Dorsolateral prefrontal cortex (tissue), 122 donors: ENCODE measurements at places on chromosomes 7 and 10. TPM values are rescaled to one million over a fixed set of nuclear protein-coding genes. Genes with fewer than 3 reads are reported as not detected.

The SLC18A3 gene
- not detected for total RNA-seq

The OR6V1 gene
- not detected for total RNA-seq

The CRYGN gene
- 0.28 TPM for total RNA-seq

The ZNF736 gene
- total RNA-seq: 43.0 TPM

The JCAD gene
- 41.7 TPM for total RNA-seq

The RNF133 gene
- 4.7 TPM for total RNA-seq

The TMEM213 gene
- total RNA-seq: not detected

The SEMA3C gene
- total RNA-seq: 13.0 TPM

The CYP2C19 gene
- total RNA-seq: 0.71 TPM

- no peak for DNase-seq
Observed at GRCh38 chr10:118692872-118693271, 61.9 kb downstream of the CACUL1 start.

GRCh38 chr10:117716889-117717288 is 174.3 kb downstream of the EMX2 start:
- DNase-seq: no peak

GRCh38 chr7:44163591-44163990 is 22.5 kb upstream of the MYL7 start:
- DNase-seq: no peak

DNA sequence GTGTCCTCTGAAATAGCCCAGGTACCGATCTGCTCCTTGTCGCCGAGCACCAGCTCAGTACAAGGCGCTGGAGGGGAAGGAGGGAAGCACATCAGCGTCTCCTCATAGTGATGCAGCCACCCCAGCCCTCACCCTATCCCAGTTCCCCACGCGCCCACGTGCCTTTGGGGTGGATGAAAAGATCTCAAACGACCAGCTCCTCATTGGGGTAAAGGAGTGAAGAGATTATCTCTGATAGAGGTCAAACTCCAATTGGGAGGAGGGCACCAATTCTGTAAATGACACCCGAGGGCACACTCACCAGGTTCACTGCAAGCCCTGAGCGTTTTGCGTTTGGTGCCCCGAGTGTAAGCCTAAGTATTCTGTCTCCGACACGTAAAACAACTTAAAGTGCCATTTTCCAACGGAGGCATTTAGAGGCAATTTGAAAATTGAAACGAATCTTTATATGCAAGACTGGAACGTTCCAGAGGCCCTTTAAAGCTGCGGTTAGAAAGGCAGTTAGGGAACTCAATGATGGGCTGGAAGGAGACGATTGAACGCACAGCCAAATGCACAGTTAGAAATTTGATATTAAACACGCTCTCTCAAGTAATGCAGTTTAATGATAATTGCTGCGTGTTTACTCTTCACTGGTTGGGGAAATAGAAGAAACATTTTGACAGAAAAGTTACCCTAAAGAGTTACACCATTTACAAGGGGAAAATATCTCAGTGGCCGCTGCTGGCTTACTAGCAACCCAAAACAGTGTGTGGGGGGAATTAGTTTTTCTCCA is 8.9 kb upstream of the EMX2 start:
- DNase-seq: no peak

DNA sequence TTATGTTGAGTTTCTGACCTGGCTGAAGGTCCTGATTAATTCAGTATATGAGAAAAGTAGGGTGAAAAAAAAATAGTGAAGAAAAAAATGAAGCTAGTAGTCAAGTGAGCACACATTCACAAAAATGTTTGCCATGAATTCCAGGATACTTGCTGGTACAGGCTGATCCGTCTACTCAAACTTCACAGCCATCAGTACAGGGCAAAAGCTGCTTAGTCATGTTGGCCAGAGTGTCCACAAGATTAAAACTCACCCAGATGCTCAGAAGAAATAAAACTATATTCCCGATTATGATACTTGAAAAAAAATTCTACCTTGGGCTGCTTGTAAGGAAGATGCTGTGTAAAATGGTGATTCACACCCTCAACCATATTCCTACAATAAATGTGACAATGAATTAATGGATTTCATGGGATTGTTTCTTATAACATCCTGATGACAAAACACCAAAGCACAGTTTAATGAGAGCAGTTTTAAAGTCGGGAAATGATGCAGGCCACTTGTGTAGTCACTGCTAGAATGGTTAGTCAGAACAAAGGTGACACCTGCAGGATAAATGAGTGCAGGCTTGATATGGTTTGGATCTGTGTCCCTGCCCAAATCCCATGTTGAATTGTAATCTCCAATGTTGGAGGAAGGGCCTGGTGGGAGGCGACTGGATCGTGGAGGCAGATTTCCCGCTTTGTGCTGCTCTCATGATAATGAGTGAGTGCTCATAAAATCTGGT is 49.2 kb upstream of the ANKRD1 start:
- no peak for DNase-seq

DNA sequence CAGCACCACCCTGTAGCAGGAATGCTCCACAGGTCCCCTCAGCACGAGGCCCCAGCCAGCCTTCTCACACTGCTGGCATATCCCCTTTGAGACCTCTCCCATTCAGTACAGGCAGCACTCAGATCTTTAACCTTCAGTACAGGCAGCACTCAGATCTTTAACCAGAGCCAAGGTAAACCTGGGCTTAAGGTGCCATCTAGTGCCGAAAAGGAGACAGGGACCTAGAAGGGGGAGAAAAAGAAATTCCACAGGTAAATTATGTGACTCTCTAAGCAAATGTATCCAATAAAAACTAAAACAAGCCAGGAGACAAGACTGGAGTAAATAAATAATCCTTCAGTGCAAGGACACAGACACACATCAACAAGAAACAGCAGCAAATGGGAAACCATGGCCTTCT is 358.6 kb downstream of the PTPRN2 start:
- DNase-seq: no peak

- DNase-seq: no peak
Observed at GRCh38 chr7:36487756-36488336, 98.2 kb downstream of the ANLN start.

- DNase-seq: no peak
Observed at GRCh38 chr7:55019191-55019690, 424 bp downstream of the EGFR start.

GRCh38 chr7:24756545-24757352 is 515 bp downstream of the GSDME start:
- DNase-seq: peak; percentile 46

DNA sequence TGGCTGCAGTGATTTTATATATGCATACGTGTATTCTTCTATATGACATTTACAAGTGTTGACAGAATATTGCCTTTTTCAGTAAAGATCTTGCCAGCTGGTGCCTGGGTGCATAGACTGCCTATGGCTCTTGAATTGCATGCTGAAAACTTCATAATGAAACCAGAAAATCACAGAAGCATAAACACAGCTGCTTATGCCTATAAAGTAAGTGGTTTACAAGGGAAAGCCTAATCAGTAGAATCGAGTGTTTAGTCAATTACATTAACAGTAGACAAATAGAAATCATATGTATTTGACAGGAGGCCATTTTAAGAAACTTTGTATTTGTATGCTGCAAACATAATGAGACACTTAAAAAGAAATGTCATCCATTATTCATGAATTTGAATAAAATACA is 82.5 kb downstream of the TMEM168 start:
- no peak for DNase-seq

- no peak for DNase-seq
Observed at GRCh38 chr7:27073076-27073475, 22.7 kb downstream of the HOXA1 start.

- no peak for DNase-seq
Observed at GRCh38 chr10:13716081-13717071, 129.6 kb downstream of the PRPF18 start.

GRCh38 chr7:22250390-22250789 is 106.6 kb downstream of the RAPGEF5 start:
- no peak for DNase-seq

- DNase-seq: no peak
Observed at GRCh38 chr10:90912854-90913479, 7.9 kb downstream of the ANKRD1 start.

GRCh38 chr10:130935128-130935439 is 376.4 kb downstream of the TCERG1L start:
- DNase-seq: no peak

DNA sequence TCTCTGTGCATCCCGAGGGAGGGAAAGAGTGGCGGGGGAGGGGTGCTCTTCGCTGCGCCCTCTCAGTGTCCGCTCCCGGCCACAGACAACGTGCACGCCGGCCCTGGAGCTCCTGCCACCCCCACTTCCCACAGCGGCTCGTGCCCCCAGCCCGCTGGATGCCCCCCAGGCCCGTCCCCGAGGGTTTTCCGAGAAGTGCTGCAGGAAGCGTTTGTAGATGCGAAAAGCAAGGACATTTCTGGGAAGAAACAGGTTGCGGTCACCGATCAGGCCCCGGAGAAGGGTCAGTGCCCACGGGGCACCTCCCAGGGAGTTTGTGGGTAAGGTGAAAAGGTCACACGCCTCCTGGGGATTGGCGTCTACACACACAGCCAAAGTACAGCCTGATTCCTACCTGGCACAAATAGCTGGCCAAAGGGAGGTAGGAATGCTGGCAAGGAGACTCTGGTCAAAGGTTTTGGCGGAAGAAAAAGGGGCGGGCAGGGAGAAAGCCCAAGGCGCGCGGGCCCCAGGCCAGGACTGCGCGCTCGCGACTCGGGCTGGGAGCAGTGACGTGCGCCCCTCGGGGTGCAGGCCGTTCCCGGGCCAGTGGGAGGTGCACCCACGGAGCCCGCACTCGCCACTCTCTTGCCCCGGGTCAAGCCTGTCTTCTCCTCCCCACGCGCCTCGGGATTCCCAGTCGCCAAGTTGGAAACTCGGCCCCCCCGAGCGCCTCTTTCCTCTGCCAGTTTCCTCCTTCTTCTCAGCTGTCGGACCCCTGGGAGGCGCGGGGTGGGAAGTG is 1.5 kb upstream of the NRP1 start:
- DNase-seq: no peak

DNA sequence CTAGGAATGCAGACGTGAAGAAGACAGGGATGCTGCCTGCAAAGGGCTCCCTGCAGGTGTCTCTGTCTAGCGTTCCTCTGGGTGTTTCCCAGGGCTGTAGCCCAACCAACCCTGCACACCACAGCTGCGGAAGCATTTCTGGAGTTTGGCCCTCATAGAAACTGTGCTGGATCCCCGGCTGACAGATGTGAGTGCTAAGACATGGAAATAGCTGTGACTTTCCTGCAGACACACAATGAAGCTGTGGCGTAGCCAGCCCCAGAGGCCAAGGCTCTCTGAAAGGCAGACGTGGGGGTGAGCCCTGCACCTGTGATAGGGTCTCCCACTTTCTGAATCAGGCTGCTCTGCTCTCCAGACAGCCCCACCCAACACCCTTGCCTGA is 44.8 kb downstream of the ADCYAP1R1 start:
- no peak for DNase-seq

DNA sequence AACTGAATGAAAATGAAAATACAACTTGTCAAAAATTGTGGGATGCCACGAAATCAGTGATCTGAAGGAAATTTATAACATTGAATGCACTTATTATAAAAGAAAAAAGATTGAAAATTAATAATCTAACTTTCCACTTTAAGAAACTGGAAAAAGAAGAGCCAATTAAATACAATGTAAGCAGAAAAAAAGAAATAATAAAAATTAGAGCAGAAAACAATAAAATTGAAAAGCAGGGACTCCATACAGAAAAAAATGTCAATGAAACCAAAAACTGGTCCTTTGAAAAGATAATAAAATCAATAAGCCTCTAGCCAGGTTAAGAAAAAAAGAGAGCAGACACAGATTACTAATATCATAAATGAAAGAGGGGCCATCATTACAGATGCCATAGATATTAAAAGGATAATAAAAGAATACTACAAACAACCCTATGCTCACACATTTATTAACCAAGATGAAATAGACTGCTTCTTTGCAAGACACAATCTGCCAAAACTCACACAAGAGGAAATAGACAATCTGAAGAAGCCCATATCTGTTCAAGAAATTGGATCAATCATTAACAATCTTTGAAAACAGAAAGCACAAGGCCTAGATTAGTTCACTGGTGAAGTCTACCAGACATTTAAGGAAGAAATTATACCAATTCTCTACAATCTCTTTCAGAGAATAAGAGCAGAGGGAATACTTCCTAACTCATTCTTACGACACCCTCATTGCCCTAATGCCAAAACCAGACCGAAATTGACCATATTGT is 233.8 kb upstream of the NEBL start:
- no peak for DNase-seq

GRCh38 chr10:102634686-102635085 is 9.6 kb upstream of the TRIM8 start:
- no peak for DNase-seq

- DNase-seq: no peak
Observed at GRCh38 chr7:4835398-4836205, 26.2 kb downstream of the PAPOLB start.

GRCh38 chr10:24209946-24210491 is 1.1 kb downstream of the KIAA1217 start:
- no peak for DNase-seq

GRCh38 chr10:69916118-69916517 is 114.4 kb downstream of the COL13A1 start:
- no peak for DNase-seq

DNA sequence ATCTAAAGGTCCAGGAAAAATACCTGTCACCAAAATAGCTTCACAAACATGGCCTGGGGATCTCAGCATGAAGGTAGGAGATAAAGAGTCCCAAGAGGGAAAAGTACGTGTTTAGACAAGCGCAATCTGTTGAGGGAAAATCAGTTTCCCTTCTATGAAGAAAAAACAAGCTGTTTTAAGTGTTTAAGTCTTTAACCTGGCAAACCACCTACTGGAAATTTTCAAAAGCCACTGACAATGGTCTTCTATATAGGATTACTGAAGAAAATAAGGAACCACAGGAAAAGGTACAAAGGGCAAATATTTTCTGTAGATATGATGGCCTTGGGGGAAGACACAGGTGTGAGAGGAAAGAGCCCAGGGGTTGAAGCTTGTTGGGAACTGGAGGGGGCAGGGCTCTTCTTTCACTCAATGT is 21.2 kb downstream of the ALDH18A1 start:
- DNase-seq: no peak

DNA sequence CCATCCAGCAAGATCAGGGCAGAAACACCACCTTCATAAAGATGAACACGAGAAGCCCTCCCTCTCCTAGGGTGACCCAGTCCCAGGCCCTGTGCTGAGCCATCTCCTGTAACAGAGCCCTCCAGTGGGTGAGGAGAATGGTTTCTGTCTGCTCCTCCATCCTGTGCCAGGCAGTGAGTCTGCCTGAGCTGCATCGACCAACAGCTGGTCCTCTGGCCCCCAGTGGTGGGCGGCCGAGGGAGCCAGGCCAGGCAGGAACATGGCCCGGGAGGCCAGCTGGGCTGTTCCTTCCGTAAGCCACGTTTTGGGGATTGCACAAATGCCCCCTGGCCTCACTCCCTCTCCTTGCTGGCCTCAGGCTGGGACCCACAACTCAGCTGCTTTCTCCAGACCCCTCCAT is 73.5 kb downstream of the GRB10 start:
- DNase-seq: no peak
